ENCODE measurements at places on chromosomes 2 and 18. TPM values are rescaled to one million over a fixed set of nuclear protein-coding genes. Genes with fewer than 3 reads are reported as not detected.

Gene ITPRIPL1
- total RNA-seq: 2.3 TPM

GRCh38 chr2:119674711-119675500, 4.1 kb upstream of the TMEM177 start:
- no peak for DNase-seq

Gene LANCL1
- total RNA-seq: 27.5 TPM

GRCh38 chr18:11710578-11710977, 21.5 kb downstream of the GNAL start:
- no peak for DNase-seq

DNA sequence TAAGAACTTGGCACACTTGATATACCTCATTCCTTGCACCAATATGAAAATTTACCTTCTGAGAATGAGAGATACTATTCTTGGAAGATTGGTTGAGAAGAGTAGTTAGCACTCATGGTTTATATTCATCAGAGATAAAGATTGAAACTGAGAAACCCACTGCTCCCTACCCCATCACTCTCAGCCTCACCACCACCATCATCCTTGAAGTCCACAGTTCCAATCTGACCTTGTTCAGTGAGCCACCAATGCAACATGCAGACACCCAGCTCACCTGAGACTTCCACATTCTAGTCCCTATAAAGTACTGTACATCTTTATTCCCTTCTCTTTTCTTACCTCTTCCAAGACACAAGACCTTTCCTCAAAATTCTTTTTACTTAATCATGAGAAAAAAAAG, 869.0 kb downstream of the TRIB2 start:
- no peak for DNase-seq

DNA sequence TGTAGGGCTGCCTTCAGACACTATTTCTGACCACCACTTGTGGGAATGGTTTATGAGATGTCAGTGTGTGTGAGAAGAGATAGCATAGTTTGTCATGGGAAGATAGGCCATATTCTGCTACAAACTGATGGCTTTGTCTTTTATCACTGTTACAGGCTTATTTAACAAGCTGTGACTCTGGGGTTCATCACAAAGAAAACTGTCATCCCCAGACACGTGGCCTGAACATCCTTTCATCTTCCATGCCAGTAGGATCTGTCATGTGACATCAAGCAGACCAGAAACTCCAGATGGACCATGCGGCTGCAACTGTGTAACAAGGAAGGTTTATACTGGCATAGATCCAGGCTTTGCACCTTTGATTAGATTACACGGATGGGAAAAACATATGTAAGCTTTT, 128.6 kb upstream of the KCNH7 start:
- no peak for DNase-seq

- no peak for DNase-seq
Measured at GRCh38 chr2:202750763-202751427, 116.1 kb downstream of the FAM117B start.

GRCh38 chr2:109558076-109558882, 55.5 kb downstream of the SEPTIN10 start:
- peak; percentile 17 for DNase-seq

- no peak for DNase-seq
Measured at GRCh38 chr18:24402209-24402785, 4.7 kb upstream of the OSBPL1A start.

GRCh38 chr2:9285921-9286320, 79.3 kb downstream of the ASAP2 start:
- no peak for DNase-seq

GRCh38 chr2:190909680-190910079, 29.1 kb downstream of the GLS start:
- DNase-seq: no peak

DNA sequence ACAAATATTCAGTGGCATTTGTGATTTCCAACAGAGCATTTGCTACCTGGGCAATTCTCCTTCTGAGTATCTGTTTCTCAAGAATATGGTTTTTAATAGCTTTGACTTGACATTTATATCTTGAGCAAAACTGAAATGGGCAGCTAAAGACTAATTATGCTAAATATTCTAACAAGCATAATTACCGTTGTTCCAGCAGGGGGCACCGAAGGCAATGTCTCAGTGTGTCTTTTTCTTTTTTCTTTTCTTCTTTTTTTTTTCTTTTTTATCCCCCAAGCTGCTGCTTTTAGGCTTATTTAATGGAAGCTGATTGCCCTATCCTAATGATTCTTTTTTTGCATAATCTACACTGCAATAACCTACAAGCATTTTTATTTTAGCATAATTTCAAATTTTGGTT, 138.9 kb upstream of the NABP1 start:
- no peak for DNase-seq

Gene TRIM54
- total RNA-seq: 0.17 TPM

- no peak for DNase-seq
Measured at GRCh38 chr18:79585395-79586370, 93.9 kb upstream of the CTDP1 start.

- peak; percentile 8 for DNase-seq
Measured at GRCh38 chr2:138421971-138422335, 79.6 kb upstream of the SPOPL start.

GRCh38 chr2:172783165-172783898, 47.7 kb downstream of the RAPGEF4 start:
- peak; percentile 15 for DNase-seq

DNA sequence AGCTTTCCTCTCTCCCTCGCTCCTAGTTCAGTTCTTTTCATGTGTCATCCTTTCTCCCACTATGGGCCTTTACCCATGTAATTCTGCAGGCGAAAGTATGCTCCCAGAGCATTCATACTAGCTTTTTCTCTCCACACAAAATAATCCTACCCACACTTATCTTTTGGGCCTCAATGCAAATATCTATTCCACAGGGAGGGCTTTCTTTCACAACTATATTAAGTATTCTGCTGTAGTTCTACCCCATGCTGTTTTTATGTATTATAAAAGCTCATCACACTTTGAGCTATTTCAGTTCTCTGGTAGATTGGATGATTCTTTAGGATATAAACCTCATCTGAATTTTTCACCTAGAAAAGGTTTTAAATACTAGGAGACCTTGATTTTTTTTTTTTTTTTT, 774.6 kb upstream of the CRIM1 start:
- no peak for DNase-seq

Gene ELOA2
- not detected for total RNA-seq

- no peak for DNase-seq
Measured at GRCh38 chr18:78436110-78436509, 543.5 kb upstream of the SALL3 start.

DNA sequence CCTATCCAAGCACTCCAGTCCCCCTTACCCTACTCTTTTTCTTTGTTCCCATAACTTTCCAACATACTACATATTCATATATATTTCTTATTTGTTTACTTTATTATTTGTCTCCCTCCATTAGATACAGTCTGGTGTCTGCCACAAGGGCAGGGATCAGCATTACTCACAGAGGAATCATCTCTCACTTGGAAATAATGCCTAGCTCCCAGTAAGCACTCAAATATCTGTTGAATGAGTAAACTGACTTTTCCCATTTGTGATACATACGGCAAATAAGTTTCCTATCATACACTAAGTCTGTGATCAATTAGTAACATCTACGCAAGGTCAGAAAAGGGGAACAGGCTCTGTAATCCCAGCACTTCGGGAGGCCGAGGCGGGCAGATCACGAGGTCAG, 18.7 kb downstream of the C1D start:
- no peak for DNase-seq

Gene MSH6
- 54.1 TPM for total RNA-seq

DNA sequence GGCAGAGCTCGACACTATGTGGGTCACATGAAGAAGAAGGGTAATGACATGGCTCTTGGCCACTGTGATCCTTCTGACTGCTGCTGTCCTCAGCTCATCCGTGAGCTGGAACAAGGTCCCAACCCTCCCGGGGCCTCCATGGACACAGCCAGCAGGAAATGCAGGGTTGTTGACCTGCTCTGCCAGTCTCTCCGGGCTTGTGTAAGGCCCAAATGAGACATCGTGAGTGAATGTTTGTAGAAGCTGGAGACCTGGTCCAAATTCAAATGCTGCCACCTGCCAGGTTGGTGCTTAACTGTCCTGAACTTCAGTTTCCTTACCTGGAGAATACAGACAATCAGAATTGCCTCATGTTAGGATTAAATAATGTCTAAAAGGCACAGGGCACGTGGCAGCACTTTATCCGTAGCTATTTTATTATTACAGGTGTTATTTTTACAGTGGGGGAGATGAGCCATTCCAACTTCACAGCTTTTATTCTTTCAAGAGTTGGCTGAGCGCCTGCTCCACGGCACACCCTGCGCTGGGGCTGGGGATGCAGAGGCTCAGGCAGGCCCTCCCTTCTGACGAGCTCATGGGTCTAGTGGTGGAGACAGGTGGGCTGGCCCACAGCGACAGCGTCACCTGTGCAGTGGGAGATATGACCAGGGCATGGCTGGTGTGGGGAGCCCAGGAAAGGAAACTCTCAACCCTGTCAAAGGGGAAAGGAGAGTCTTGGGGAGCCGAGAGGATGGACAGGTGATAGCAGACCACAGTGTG, 15.1 kb downstream of the ARHGEF4 start:
- DNase-seq: no peak

DNA sequence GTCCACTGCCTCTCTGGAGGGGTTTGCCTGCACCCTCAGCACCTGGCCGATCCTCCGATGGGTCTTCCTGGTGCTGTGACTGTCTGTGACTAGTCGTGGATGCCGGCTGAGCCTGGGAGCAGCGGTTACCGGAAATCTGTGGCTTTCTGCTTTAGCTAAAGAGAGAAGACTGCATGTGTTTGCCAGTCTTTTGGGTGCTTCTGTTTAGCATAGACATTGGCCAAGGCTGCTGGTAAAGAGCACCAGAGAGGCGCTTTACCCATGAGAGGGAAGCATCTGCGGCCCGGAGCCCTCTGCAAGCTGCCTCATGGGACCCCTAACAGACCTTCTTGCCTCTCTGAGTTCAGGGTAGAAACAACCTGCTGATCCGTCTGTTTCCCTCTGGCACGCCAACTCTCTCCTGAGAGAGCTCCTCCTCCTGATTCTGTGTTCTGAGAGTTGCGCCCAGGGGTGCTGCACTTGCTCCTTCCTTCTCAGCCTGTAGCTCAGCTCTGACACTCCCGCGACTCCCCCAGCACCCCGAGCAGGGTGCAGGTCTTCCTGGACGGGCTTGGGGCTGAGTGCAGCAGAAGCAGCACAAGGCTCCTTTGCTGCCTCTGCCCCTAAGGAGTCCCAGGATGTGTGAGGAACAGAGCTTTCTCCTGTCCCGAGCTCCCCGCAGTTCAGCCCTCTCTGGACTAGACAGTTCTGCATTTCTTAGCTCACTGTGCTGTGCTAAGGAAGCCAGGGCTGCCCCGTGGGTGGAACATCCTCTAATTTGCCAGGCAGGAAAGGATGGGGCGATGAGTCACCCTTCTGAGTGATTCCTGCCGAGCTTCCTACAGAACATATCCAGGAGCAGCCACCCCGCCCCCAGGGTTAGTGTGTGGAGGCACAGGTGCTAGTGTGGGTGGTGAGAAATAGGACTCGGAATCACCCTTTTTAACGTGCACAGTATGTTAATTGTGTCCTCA, 203.2 kb downstream of the SH3RF3 start:
- peak; percentile 83 for DNase-seq

GRCh38 chr2:201962774-201963562, 70.7 kb upstream of the FZD7 start:
- DNase-seq: no peak

- DNase-seq: no peak
Measured at GRCh38 chr2:179393481-179393880, 128.8 kb upstream of the SESTD1 start.

Gene OTOF
- total RNA-seq: not detected

- DNase-seq: no peak
Measured at GRCh38 chr18:24187049-24187448, 48.2 kb downstream of the CABYR start.

- DNase-seq: peak; percentile 88
Measured at GRCh38 chr2:204544961-204545860, at the start of gene PARD3B. Gene PARD3B (plus strand): TSS chr2:204545475. CDS start chr2:204546000, 525 bp downstream.

Gene ALPP
- total RNA-seq: 3.1 TPM

- no peak for DNase-seq
Measured at GRCh38 chr18:79529296-79529695, 133.6 kb downstream of the NFATC1 start.

GRCh38 chr2:232815569-232815968, 39.2 kb upstream of the KCNJ13 start:
- no peak for DNase-seq

- no peak for DNase-seq
Measured at GRCh38 chr2:199261239-199261638, 196.5 kb downstream of the SATB2 start.

Gene ACAA2
- total RNA-seq: 71.0 TPM

DNA sequence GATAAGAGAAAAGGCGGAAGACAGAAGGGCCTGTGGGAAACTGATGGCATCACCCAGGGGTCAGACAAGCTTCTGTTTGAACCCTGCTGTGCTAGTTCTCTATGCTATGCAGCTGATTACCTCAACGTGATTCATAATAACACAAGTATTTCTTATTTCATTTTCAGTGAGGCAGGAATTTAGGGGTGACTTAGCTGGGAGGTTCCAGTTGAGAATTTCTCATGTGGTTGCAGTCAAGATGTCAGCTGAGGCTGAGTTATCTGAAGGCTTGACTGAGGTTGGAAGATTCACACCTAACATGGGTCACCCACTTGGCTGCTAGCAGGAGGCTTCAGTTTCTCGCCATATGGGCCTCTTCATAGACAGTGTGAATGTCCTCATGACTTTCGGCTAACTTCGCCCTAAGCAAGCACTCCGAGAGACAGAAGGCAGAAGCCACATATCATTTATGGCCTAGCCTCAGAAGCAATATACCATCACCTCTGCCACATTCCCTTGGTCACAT, 34.0 kb upstream of the TMEM131 start:
- no peak for DNase-seq

DNA sequence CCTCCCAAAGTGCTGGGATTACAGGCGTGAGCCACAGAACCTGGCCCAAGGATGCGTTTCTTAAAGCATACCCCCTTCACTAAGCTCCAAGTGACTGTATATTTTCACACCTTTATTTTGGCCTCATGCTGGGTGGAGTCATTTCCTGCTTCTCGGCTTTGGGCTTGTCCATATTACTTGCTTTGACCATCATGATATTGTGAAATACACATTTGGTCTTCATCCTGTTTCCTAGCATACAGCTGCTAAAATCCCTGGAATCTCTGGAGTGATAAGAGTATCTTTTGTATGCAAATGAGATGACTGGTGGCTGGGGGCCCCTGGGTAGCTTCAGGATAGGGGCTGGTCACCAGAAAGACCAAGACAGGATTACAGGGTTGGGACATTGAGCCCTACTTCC, 17.6 kb upstream of the COLEC12 start:
- no peak for DNase-seq

DNA sequence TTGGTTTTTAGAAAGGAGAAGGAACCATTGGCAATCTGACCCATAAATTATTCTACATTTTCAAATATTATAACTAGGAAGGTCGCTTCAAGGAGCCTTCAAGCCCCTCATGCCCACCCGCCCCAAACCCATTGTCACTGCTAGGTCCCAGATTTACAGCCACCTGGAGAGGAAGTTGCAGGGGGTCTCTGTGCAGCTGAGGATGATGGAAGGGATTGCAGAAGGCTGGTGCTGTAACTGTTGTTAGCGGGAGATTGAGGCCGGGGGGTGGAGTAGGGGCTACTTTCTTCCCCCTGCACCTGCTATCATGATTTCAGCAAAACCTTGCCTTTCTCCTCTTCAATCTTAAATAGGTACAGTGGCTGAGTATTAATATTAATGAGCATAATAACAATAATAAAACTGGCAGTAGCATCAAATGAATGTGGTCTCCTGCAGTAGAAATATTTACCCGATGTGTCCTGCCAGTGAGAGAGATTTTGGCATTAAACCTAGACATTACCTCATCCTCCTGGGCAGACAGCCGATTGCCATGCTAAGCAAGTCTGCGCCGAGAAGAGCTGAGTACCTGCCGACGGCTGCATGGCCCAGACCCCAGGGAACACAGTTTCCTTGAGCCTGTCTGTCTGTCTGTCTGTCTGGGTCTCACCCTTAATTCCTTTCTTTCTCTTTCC, 225.4 kb downstream of the FAM210A start:
- DNase-seq: peak; percentile 44

All from left lung (tissue), 14 donors.